ENCODE measurements at places on chromosomes 5 and 9. TPM values are rescaled to one million over a fixed set of nuclear protein-coding genes. Genes with fewer than 3 reads are reported as not detected.

The TAL2 gene
- not detected for total RNA-seq

GRCh38 chr5:108548684-108549596 lies 167.0 kb upstream of the FBXL17 start:
- no peak for DNase-seq

The SCGB3A2 gene
- not detected for total RNA-seq

DNA sequence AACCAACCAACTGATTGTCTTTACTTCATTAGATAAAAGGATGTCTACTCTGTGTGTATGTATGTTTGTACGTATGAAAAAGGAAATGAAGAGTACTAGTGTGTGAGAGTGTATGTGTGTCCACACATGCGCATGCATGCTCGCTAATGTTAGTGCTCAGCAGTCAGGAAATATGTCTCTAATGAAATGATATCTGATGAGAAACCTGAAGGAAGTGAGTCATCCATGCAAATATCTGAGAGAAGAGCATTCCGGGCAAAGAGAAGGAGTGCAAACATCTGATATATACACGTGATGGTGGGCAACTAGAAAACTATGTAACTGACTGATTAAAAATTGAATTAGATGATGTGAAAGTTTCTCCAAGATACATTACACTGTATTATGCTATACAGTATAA lies 29.6 kb upstream of the UGCG start:
- peak; percentile 69 for DNase-seq

- no peak for DNase-seq
Measured at GRCh38 chr5:107235167-107235566, 435.6 kb downstream of the EFNA5 start.

DNA sequence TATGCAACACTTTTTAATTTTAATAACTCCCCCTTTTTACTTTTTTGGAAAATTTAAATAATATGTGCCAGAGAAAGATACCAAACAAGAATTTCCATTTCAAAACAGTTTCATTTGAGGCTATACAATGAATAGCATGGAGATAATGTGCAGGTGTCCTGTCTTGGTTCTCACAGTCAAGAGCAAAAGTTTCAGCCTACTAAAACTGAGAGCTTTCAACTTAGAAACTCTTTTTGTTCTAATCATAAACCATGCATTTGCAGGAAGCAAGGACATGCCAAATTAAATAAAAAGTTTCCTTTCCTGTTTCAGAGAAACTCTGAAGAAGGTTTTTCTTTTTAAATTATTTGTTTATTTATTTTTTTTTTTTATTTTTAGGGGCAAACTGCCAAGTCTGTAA lies 1165.6 kb upstream of the SEMA6A start:
- DNase-seq: no peak

DNA sequence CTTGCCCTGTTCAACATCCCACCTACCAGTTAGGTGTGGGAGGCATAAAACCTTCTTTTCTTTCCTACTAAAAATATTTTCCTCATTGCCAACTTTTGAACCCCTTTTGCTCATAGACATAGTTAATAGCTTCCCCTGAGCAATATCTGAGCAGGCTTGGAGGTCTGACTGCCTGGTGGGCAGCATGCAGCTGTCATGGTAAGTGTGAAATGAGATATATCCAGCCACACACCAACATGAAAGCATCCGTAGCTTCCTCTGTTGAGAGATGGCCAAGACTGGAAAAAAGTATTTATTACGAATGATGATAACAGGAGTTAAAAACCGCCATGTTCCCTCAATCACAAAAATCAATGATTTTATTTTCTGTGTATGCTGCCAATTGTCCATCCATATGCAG lies 190.1 kb downstream of the TMEM38B start:
- DNase-seq: no peak

GRCh38 chr5:141805874-141806595 lies 72.2 kb downstream of the PCDH1 start:
- no peak for DNase-seq

The ZSWIM6 gene
- 12.1 TPM for total RNA-seq

The CDH9 gene
- not detected for total RNA-seq

The TRIM36 gene
- 5.4 TPM for total RNA-seq

- no peak for DNase-seq
Measured at GRCh38 chr9:131555841-131556673, 10.7 kb downstream of the PRRT1B start.

The SLC6A7 gene
- total RNA-seq: not detected

DNA sequence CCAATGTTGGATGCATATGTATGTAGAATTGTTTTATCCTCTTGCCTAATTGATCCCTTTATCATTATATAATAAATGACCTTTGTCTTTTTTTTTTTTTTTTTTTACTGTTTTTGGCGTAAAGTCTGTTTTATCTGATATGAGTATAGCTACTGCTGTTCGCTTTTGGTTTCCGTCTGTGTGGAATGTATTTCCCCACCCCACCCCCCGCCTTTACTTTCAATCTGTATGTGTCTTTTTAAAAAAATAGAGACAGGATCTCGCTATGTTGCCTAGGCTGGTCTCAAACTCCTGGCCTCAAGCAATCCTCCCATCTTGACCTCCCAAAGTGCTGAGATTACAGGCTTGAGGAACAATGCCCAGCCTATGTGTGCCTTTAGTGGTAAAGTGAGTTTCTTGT lies 11.3 kb downstream of the AHRR start:
- no peak for DNase-seq

- no peak for DNase-seq
Measured at GRCh38 chr5:136080113-136080482, 51.3 kb downstream of the TGFBI start.

The TAF11L14 gene
- not detected for total RNA-seq

- DNase-seq: no peak
Measured at GRCh38 chr9:17222932-17223331, 88.1 kb downstream of the CNTLN start.

The DNAI1 gene
- total RNA-seq: not detected

GRCh38 chr5:144800169-144800568 lies 629.5 kb downstream of the KCTD16 start:
- DNase-seq: no peak

GRCh38 chr9:19999491-20000057 lies 210.7 kb upstream of the SLC24A2 start:
- DNase-seq: peak; percentile 100

DNA sequence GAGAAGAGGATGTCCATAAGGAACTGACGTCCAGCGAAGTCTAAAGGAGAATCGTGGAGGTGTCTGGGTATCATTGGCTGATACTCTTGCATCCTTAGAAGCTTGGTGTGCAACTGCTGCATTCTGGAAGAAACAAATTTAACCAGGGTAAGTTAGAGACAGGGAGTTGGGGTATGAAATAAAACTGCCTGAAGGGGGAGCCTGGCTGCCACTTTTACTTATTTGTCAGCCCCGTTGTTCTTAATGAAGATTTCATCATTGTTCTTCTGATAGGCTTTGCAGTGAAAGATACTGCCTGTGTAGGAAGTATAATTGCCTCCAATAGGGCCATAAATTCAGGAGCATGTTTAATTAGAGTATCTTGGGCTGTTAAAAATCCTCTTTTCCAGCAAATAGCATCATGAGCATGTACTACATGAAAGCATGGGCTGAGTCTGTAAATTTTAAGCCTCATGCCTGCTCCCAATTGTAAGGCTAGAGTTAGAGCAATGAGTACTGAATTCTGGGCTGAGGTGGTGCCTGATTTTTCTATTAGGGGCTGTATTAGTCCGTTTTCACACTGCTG lies 1264.5 kb upstream of the ACO1 start:
- DNase-seq: peak; percentile 64

DNA sequence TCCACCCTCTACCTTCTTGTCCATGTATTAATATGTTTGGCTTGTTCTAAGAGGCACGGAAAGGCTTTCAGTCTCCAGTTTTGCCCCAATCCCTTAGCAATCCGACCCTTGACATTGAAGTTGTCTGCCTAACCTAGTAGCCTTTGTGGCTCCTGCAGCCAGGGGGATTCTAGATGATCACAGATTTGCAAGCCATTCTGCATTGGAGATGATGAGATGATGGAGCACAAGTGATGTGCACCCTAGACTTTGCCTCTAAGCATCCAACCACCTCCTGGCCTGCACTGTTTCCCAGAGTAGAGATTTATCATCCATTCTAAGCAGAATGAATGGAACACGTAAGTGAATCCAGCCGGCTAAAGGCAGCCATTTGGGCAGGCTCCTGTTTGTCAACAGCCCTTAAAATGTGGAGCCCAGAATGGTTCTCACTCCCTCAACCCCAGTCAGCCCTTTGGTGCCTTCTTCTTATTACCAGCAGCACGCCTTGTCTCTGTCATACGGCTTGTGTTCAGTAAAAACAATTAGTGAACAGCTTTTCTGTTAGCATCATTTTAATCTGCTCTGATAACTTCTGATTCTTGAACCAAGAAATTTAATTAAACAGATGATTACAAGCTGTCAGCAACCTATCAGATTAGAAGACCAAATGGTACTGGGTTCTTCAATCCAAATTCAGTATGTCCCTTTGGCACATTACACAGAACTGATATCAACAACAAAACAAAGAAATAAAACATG lies 5.7 kb upstream of the TRAF1 start:
- no peak for DNase-seq

DNA sequence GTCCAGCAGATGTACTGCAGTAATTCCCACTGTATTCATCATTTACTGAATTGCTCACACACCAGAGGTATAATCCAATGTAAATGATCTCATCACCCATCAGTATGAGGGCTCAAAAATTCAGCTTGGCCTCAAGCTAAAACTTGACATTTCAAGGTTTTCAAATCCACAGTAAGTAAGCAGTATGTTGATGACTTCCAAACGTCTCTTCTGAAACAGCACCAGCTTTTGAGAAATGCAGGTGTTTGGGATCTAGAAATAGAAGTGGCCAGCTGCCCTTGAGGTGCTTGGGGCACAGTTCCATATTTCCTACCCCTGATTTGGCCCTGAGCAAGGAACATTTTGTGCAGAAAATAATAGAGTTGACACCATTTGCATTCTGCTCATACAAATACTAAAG lies 388.0 kb upstream of the TUSC1 start:
- no peak for DNase-seq

- DNase-seq: peak; percentile 39
Measured at GRCh38 chr9:111037708-111038330, 451 bp downstream of the LPAR1 start.

The DROSHA gene
- 40.8 TPM for total RNA-seq

The UNC13B gene
- total RNA-seq: 18.3 TPM

The SLC26A2 gene
- total RNA-seq: 36.2 TPM

- DNase-seq: no peak
Measured at GRCh38 chr5:45696206-45696836, at the start of gene HCN1. HCN1 (minus strand) TSS chr5:45696380.

The NUTM2F gene
- total RNA-seq: not detected

DNA sequence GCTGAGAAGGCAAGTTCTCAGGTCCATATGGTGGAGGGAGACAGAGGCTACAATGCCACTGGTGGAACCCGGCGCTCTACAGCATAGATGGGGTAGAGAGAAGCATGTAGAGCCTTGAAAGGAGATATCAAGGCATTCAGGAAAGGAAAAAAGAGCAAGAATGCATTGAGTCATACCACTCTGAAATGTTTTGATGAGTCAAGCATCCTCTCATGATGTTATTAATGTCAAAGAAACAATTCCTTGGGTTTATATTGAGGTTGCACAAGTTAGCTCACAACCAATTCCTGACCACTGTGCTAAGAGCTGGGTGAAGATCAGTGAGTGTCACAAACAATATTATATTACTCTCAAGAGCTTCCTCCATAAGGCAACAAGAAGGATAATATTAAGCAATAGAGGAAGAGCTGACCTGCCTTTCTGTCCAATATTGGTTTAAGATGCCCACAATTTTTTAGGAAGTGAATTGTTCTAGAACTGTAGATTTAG lies 178.0 kb downstream of the RFK start:
- peak; percentile 95 for DNase-seq

The ZNF658 gene
- total RNA-seq: 3.6 TPM

GRCh38 chr9:110635589-110635988 lies 33.0 kb upstream of the MUSK start:
- no peak for DNase-seq
